ENCODE measurements at places on chromosomes 5 and 9.

- no peaks in the 10 kb centered on the region for H3K27me3 ChIP-seq
- H3K27ac ChIP-seq, result no peak overlapping the region
- H3K4me1 ChIP-seq, result no peaks in the 10 kb centered on the region
Measured at GRCh38 chr5:124718380-124718789, 28.1 kb downstream of the ZNF608 start.

GRCh38 chr5:81854915-81855314, 104.0 kb upstream of the SSBP2 start:
- no peaks in the 10 kb centered on the region for H3K36me3 ChIP-seq
- no peak for DNase-seq
- no peaks in the 10 kb centered on the region for H3K27me3 ChIP-seq
- no peak overlapping the region for H3K27ac ChIP-seq
- H3K4me1 ChIP-seq, result peaks cover 40% of the 10 kb centered on the region
- H3K4me3 ChIP-seq, result no peak overlapping the region

- H3K36me3 ChIP-seq, result no peaks in the 10 kb centered on the region
- no peaks in the 10 kb centered on the region for H3K27me3 ChIP-seq
- no peak overlapping the region for H3K27ac ChIP-seq
- no peaks in the 10 kb centered on the region for H3K4me1 ChIP-seq
- H3K4me3 ChIP-seq, result no peak overlapping the region
- no peak for DNase-seq
Measured at GRCh38 chr5:142797420-142797819, 27.2 kb downstream of the ARHGAP26 start.

GRCh38 chr5:93126634-93127033, 454.4 kb downstream of the NR2F1-AS1 start:
- no peak overlapping the region for H3K27ac ChIP-seq
- no peak overlapping the region for H3K4me3 ChIP-seq
- no peaks in the 10 kb centered on the region for H3K36me3 ChIP-seq
- no peaks in the 10 kb centered on the region for H3K4me1 ChIP-seq
- no peak for DNase-seq
- no peaks in the 10 kb centered on the region for H3K27me3 ChIP-seq

GRCh38 chr5:155276231-155276630, 262.7 kb downstream of the KIF4B start:
- DNase-seq, result no peak
- H3K27me3 ChIP-seq, result no peaks in the 10 kb centered on the region
- no peak overlapping the region for H3K4me3 ChIP-seq
- no peak overlapping the region for H3K27ac ChIP-seq

DNA sequence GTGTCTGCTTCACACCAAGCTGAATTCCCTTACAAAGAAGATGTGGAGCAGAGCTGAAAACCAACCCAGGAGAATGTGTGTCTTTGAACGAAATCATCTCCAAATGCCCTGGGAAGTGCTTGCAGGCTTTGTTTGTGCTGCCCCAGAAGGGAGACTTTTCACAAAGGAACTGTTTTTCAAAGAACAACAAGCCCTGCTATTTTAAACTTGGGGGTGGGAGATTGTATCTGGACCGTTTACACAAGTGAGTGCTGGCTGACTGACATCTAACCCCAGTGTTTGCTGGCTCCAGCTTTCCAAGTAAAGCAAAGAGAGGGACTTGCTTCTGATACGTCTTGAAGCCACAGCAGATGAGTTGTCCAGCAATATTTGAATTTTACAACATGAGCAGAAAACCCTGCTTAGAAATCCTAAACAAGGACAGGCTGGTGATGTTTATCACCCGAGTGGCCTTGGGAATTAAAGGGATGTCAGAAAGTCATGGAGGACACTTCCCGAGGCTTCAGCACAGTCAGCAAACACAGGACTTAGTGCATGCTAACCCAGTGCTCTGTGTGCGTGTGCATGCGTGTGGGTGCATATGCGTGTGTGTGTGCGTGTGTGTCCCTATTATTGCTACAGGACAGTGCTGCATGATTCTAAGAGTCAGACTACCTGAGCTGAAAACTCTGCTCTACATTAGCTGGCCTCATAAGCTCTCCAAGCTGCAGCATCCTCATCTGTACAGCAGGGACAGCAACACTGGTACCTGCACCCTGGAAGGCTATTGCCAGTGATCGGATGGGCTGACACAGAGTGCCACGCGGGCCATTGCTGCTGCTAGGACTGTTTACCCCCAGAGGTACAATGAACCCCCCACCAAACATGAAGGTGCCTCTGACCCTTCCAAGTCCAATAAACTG, 1.4 kb downstream of the ADAMTS12 start:
- peaks cover 2% of the 10 kb centered on the region for H3K4me1 ChIP-seq
- H3K27ac ChIP-seq, result no peak overlapping the region
- H3K27me3 ChIP-seq, result peaks cover 30% of the 10 kb centered on the region
- no peak overlapping the region for H3K4me3 ChIP-seq

DNA sequence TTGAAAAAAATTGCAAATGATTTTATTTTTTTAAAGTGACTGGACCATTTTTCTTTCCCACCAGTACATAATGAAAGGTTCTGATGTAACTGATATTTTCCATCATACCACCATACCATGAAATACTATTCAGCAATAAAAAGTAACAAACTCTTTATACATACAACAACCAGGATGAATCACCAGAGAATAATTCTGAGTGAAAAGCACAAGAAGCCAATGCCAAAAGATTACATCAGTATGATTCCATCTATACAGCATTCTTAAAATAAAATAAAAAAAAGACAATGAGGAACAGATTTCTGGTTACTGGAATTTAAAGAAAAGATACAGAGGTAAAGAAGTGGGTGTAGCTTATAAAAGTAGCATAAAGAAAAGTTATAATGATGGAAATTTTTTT, 423.7 kb upstream of the ST8SIA4 start:
- H3K4me3 ChIP-seq, result no peak overlapping the region
- no peaks in the 10 kb centered on the region for H3K4me1 ChIP-seq
- H3K27ac ChIP-seq, result no peak overlapping the region
- no peaks in the 10 kb centered on the region for H3K27me3 ChIP-seq
- H3K36me3 ChIP-seq, result no peaks in the 10 kb centered on the region

DNA sequence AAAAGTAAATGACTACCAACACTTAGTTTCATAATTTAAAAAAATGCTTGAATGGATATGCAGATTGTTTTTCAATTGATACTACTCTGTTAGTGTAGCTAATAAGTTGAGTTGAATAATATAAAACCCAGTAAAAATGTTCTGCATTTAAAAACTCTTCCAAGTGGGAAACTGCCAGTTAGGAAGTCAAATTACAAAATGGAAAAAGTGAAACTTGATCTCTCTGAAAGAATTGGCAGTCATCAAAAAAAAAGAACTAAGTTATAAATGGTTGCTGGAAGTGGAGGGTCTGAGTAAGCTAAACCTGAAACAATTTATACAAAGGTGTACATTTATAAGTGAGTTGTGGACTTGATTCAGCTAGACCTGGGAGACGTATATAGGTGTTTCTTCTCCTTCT, 52.4 kb downstream of the VCAN start:
- H3K36me3 ChIP-seq, result no peaks in the 10 kb centered on the region
- H3K27ac ChIP-seq, result no peak overlapping the region
- no peak overlapping the region for H3K4me3 ChIP-seq
- H3K27me3 ChIP-seq, result no peaks in the 10 kb centered on the region

DNA sequence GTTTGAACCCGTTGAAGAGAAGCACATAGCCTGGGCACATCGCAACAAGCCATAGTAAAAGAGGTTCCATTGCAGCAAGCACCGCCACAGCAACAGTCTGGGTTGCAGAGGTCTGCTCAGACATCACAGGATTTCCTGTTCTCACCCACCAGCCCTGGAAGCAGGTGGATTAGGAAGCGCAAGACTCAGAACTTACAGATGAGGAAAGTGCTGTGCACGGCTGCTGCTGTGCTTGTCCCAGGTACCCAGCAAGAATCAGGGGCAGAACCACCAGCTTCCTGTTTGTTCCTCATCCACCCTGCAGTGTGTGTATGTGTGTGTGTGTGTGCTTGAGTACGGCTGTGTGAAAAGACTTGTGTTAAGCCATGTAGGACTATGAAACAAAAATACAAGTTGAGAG, 124.7 kb upstream of the IRX2 start:
- no peak overlapping the region for H3K27ac ChIP-seq
- no peaks in the 10 kb centered on the region for H3K27me3 ChIP-seq
- H3K36me3 ChIP-seq, result no peaks in the 10 kb centered on the region
- H3K4me3 ChIP-seq, result no peak overlapping the region

Measured in keratinocyte (primary cell).